Transverse colon (tissue), 4 donors: ENCODE measurements at places on chromosomes 16 and 17. TPM values are rescaled to one million over a fixed set of nuclear protein-coding genes. Genes with fewer than 3 reads are reported as not detected.

Gene SLFN11
- total RNA-seq: 18.6 TPM

Gene ITGAX
- total RNA-seq: 3.7 TPM

Gene SLC7A6
- 28.8 TPM for total RNA-seq

Gene DOC2B
- total RNA-seq: 2.4 TPM

Gene MT1H
- 526 TPM for total RNA-seq

Gene AIPL1
- not detected for total RNA-seq

Gene EPOP
- total RNA-seq: 3.8 TPM

Gene RUNDC3A
- total RNA-seq: 7.6 TPM

Gene LAT
- total RNA-seq: 5.6 TPM

Gene MYH1
- total RNA-seq: not detected

Gene BAIAP2
- 20.6 TPM for total RNA-seq
